Caki2 (cell line): ENCODE measurements at places on chromosomes 13 and 19. TPM values are rescaled to one million over a fixed set of nuclear protein-coding genes. Genes with fewer than 3 reads are reported as not detected.
A peak's percentile ranks its signal among the peaks of the same experiment; 100 is the strongest.

DNA sequence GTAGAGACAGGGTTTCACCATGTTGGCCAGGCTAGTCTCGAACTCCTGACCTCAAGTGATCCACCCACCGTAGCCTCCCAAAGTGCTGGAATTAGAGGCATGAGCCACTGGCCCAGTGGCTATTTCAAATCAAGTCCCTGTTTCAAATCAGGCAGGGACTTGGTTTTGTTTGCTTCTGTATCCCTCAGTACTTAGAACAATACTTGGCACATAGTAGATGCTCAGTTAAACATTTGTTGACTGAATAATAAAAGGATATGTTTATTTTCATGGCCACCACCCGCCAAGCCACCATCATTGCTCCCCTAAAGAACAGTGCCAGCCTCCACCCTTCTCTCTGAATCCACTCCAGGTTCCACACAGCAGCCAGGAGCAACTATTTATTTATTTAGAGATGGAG, 4.2 kb downstream of the RPS28 start:
- DNase-seq = no peak

- DNase-seq = no peak
These were observed 108.7 kb upstream of the MBNL2 start for GRCh38 chr13:97113231-97114001.

DNA sequence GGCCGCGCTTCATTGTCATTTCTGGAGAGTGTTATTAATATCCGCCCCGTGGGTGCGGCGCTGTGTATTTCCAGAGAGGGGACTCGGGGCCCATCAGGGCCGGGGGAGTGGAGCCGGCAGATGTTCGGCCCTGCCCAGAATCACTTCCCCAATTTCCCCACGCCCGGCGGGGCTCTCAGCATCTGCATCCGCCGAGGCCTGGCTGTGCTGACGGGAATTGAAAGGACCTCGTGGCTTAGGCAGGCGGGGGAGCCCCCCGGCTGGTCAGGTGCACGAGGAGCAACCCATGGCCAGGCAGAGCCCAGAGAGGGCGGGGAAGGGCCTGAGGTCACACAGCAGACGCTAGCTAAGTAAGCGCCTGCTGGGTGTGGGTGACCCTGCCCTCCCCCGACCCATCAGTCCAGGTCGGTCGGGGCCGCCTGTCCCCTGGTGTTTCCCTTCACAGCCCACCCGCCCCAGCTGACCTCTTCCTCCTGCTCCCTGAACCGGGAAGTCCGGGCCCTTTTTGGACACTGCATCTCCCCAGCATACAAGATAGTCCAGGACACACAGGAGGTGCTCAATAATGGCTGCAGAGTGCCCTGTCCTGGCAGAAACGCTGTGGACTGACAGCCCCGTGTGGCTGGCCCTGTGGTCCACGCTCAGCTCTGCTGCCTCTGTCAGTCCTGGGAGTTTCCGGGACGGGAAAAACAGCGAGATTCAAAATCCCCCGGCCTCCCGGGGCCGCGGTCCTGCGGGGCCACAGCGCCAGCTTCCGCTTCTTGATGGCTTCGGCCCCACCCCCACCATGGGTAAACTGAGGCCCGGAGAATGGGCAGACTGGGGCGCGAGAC, 22.1 kb downstream of the ARID3A start:
- no peak for DNase-seq

GRCh38 chr13:20136781-20137703, 23.8 kb downstream of the GJA3 start:
- DNase-seq = no peak

DNA sequence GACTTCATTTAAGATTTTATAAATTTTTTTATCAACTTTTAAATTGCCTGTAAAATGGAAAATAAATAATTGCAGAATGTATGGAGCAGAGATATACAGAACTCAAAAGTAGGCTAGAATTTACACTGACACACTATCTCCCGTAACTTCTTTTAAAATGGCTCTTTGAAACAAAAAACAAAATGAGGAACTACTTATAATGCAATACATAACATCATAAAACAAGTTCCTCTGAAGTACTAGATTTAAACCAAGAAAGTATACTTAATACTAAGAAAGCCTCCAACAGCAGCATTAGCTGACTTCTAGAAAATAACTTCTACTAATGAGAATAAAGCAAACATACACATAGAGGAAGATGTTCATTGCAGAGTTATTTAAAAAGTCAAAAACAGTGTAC, 17.0 kb downstream of the RBM26 start:
- DNase-seq = no peak

The PNMA8A gene
- total RNA-seq = 14.0 and 16.4 TPM in 2 replicates

DNA sequence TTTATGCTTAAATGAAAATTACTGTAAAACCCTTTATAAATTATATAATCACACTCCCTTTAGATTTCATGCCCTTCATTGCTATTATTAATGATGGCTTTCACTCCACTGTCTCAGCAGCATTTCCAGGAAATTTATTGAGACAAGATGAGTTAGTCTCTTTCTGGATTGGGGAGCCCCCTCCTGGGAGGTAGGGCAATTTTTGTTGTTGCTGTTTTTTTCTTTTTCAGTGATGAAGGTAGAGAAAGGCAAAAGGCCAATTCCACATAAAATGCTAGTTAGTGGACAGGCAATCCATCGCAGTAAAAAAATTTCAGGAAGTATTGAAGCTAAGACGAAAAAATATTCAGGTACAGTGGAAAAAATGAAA, 80.2 kb downstream of the TEX26 start:
- DNase-seq = peak; percentile 1

- no peak for DNase-seq
These were observed 285.2 kb downstream of the SHISA2 start for GRCh38 chr13:25766576-25766975.

DNA sequence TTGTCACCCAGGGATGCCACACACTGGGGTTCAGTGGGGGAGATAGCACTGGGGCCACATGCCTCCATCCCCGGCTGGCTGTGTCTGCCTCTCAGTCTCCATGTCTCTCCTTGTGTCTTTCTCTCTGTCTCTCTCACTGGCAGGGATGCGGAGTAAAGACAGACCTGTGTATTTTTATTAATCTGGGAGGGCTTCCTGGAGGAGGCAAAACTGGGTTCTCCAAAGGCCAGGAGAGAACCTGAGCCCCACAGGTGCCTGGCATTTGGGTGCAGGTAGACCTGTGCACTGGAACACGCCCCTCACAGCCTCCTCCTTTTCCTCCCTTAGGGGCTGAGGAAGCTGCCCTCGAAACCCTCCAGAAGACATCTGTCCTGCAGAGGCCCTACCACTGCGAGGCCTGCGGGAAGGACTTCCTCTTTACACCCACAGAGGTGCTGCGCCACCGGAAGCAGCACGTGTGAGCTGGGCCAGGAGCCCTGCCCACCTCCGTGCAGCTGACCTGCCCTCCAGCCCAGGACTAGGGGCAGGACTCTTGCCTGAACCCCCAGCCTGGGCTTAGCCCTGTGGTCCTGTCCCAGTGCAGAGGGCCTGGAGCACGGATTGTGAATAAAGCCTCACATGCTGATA, 32.7 kb downstream of the DHX34 start:
- no peak for DNase-seq

DNA sequence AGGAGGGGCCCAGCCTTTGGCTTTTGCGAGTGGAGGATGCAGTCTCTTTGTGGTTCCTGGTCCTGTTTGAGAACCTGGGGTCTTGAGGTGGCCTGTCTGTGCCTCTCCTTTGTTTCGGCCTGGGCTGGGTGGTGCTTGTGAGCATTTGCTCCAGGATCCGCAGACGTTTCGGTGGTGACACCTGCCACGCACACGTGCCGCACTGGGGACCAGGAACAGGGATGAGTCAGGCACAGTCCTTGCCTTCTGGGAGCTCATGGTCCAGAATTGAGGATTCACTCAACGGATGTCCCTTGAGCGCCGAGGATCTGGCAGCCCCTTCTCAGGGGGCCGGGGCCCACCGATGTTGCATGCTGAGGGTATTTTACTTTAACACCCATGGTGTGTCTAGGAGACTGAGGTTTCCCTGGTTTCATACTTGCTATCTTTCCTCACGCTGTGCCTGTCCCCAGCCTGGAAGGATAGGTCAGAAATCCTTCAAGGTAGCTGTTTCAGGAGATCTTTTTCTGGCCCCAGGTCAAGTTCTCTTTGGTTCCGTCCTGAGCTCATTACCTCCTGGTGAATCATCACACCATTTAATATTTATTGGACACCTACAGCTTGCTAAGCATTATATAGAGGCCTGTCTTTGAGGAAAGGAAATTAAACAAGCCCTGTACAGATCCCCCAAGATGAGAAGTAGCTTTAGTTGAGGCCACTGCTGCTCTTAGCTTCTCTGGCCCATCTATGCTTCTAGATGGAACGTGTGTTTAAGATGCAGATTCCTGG, 5.1 kb downstream of the HDGFL2 start:
- no peak for DNase-seq

The KIRREL2 gene
- not detected in 2 replicates for total RNA-seq

DNA sequence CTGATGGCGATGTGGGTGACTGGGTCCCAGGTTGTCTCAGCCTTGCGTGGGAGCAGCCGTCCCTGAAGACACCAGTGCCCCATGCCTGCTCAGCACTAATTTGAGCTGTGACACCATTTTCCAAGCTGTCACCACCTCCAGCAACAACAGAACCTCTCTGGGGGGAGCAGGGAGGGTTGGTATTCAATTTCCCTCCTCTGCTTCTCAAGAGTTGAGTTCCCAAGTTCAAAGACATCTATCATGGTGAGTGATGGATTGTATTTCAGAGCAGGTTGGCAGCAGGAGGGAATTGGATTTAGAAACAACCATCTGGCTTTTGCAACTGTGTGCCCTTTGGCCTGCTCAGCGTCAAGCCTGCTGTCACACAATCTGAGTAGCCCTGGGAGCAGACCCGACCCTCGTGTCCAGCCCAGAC, 46.9 kb upstream of the UQCRFS1 start:
- no peak for DNase-seq

The CTXN1 gene
- 2.0 and 11.1 TPM in 2 replicates for total RNA-seq

- peak; percentile 61 for DNase-seq
These were observed 2.5 kb downstream of the ITM2B start for GRCh38 chr13:48235341-48236135.

DNA sequence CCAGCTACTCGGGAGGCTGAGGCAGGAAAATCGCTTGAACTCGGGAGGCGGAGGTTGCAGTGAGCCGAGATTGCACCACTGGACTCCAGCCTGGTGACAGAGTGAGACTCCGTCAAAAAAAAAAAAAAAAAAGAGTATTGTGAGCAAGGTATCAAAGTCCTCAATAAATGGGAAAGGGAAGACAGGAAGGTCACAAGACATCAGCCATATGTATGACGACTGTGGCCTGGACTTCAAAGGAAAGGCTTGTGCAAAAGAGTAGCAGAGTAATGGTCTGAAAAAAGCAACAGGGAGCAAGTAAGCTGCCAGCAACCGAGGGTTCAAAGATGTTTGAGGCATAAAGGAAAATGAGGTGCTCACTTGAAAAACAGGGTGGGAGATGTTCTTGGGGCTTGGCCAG, 116.0 kb upstream of the WASF3 start:
- DNase-seq = no peak
